Stimulated activated CD8-positive, alpha-beta memory T cell treated with anti-CD3 and anti-CD28 coated beads, Interleukin-2, amount 100 ng/mL, for 1 hour (primary cell): ENCODE measurements at places on chromosomes 4 and X.

GRCh38 chr4:70110917-70111316 is 43.1 kb upstream of the PRR27 start:
- no peak for DNase-seq

- DNase-seq = no peak
Observed at GRCh38 chr4:2591189-2591588, 54.7 kb downstream of the FAM193A start.

DNA sequence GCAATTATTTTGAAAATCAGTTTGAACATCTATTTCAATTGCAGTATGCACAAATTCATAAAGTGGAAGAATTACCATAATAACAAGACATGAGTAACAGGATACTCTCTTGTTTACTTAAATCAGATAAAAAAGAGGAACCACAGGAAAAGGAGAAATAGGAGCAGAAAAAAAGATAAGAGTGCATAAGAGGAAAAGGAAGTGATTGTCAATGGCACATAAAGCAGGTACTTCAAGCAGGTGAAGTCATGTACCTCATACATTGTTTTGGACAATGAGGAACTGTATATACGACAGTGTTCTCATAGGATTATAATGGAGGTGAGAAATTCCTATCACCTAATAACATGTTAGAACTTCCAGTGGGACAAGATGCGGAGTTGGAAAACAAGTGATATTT is 334.5 kb upstream of the PCDH7 start:
- DNase-seq = no peak

- DNase-seq = no peak
Observed at GRCh38 chr4:124711471-124712371, 811 bp downstream of the ANKRD50 start.
